ENCODE measurements at places on chromosomes 16 and 17.

- DNase-seq, result no peak
Observed at GRCh38 chr17:744937-745336, 7.1 kb downstream of the GEMIN4 start.

- no peak for DNase-seq
Observed at GRCh38 chr17:55414983-55415382, 6.7 kb downstream of the MMD start.

DNA sequence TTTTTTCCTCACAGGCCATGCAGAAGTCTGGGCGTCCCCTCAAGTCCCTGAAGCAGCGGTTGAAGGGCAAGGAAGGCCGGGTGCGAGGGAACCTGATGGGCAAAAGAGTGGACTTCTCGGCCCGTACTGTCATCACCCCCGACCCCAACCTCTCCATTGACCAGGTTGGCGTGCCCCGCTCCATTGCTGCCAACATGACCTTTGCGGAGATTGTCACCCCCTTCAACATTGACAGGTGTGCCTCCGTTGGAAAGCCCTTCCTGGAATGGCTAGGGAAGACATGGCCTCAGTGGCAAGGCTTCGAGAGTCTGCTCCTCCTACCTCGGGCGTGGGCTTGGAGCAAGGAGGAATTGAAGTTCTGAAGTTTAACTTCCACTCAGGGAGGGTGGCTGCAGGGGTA is 13.5 kb downstream of the POLR2A start:
- DNase-seq, result no peak

- no peak for DNase-seq
Observed at GRCh38 chr16:49883076-49884014, 27.4 kb upstream of the ZNF423 start.

GRCh38 chr17:57391857-57392471 is 135.6 kb downstream of the MSI2 start:
- no peak for DNase-seq

DNA sequence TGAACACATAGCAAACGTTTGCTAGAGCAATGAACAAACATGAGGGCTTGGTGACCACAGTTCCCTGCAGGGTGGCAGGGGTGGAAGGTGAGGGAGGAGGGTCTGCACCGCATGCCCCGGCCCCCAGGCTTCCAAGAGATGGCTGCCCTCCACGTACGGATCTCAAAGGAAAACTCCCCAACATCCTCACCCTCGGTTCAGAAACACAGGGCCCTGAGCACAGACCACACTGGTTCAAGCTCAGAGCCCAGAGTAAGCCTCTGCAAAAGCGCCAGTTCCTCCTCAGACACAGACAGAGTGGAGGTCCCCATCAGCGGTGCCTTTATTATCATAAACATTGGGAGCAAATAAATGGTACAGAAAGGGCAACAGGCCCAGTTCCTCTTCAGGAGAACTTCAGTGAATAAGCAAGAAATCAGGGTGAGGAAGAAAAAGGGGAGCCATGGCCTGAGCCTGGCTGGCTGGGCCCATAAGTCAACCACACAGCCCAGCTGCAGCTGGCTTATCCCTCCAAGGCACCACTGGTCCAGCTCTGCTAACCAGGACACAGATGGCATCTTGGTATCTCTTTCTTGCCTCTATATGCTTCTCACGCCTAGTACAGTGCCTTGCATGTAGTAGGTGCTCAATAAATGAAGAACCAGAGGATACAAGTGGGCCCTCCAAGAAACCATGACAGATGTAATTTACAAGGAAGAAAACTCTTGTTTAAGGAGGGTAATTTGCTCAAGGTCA is 11.0 kb downstream of the MPO start:
- no peak for DNase-seq

DNA sequence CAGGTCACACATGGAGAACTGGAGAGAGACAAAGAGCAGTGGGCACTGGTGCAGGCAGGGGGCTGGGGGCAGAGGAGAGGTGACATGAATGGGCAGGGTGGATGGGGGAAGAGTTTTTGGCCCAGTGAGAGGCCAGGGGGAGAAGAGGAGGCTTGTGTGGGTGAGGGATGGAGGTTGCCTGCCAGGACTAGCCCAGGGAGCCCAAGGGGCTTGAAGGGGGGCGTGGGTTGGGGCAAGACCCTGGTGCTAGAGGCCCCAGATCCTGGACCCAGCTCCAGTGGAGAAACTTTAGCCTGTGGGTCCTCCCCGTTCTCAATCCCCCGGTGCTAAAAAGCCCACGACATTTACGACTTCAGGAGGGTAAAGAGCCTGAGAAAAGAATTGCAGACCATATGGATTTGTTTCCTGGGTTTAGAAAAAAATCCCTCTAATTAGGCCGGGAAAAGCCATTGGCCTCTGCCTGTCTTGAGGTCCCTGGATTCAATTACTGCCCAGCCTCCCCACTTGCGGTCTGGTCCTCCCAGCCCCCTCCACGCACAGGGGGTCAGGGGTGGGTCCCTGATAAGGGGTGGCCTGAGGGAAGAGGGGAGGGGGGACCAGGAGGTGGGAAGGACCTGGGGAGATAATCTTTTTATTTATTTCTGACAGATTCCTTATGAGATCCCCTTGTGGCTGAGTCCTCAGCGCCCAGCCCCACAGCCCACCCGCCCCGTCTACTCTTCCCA is 33.0 kb downstream of the NGFR start:
- no peak for DNase-seq

DNA sequence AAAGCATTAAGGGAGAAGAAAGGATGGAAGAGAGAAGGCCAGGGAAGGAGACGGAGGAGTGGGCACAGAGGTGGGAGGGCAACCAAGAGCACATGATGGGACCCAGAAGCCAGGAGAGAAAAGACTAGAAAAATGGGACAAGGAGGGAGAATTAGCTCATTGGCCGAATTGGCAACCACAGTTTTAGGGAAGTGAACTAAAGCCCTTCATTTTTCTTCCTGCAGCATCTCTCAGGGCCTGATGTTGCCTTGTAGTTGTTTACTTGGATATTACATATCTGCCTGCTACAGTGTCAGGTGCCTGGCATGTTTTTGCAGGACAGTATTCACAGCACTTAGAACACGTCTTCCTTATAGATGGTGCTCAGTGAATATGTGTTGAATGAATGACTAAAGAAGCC is 19.0 kb downstream of the EMP2 start:
- no peak for DNase-seq

DNA sequence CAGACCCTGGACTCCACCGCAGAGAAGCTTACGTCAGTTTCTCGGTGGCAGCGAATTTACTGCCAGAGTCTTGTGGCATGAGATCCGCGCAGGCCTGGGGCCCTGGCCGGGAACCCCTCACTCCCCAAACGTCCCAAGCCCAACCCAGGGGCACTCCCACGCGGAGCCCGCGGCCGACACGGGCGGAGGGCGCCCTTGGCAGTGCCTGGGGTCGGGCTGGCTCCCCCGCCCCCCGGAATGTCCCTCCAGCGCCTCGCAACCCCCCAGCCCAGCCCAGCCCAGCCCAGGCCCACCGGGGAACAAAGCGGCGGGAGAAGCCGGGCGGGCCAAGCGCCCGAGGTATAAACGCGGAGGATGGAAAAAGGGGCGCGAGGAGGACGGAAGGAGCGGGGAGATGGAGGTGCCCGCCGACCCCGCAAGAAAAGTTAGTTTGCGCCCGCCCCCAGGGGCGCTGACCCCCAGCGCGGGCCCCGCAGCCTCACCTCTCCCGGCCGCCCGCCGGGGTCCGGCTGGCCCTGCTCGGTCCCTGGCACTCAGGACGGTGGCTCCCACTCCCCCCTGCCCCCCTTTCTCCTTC is 330 bp downstream of the CASKIN2 start:
- no peak for DNase-seq

DNA sequence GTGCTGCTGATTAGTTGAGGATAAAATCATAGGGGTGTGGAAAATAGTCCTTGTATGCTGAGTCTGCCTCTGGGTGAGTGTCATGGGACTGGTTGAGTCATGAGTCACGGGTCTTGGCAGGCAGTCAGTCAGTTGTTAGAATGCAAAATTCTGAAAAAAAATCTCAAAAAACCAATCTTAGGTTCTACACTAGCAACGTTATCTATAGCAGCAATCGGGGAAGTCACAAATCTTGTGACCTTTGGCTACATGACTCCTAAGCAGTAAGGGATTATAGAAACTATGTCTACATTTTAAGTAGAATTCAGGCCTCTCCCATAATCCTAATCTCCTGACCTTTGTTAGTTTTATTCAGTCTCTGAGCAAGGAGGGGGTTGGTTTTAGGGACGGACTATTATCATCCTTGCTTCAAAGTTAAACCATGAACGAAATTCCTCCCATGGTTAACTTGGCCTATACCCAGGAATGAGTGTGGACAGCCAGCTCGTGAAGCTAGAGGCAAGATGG is 18.0 kb upstream of the PMFBP1 start:
- DNase-seq, result no peak

DNA sequence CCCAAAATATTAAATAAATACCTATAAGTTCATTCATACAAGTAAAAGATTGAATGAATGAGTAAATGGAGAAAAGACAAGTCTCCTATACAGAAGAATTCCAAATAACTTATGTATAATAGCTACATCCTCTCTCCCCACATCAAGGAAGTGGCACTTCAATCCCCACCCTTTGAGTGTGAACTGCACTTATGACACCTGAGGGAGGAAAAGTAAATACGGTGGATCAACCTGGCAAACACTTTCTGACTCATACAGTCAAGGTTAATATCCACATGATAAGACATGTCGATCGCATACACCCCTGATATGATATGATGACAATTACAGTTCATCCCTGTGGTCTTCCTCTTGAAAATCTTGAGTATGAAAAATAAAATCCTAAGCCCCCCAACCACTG is 18.0 kb downstream of the SLFN12L start:
- DNase-seq, result no peak

- no peak for DNase-seq
Observed at GRCh38 chr16:3536851-3537250, 36.0 kb downstream of the CLUAP1 start.

GRCh38 chr17:73393381-73393780 is 81.6 kb upstream of the CDC42EP4 start:
- DNase-seq, result no peak

- no peak for DNase-seq
Observed at GRCh38 chr17:41149652-41149985, at the start of gene KRTAP4-5. Gene KRTAP4-5 (minus strand): TSS chr17:41149825. CDS start chr17:41149767, 58 bp downstream.

DNA sequence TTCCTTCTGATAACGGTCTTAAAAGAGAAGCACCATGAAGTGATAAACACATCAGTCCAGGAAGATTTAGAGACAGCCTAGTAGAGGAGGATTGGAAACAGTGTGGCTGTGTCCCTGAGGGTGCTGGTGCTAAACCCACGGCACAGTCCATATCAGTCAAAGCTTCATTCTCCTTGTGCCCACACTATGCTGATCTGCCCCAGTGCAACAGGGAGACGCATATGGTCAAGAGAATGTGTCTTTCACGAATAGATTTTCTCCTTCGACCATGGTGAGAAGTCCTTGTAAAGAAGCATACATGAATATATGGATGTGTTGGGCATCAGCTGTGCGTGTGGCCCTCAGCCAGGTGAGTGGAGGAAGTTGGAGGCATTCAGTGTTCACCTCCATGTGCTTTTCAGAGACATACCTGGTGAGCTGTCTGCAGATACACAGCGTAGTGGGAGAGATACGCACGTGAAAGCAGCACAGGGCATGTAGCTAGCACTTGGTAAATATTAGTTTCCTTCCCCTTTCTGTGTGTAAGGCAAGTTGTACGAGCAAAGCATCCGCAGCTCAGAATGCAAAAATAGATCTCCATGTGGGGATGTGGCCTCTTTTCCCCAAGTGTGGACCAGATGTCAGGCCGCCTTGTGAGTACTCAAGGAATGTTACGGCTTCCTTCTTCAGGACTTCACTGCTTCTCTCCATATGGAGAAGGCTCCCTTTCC is 29.4 kb downstream of the HLF start:
- no peak for DNase-seq

DNA sequence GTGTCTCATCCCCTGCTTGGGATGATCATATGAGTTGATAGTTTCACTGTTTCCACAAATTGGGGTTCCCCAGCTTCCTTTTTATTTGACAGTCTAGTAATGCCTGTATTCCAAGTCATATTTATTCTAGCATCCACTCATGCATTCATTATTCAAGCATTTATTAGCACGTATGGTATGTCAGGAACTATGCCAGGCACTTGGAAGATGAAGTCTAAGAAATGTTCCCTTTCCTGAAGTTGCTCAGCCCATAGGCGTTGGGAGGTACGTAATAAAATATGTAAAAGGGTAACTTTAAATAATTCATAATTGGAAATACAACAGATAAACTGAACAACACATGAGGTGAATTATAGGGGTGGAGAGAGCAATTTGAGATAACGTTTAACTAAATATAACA is 338.0 kb upstream of the MAF start:
- no peak for DNase-seq

DNA sequence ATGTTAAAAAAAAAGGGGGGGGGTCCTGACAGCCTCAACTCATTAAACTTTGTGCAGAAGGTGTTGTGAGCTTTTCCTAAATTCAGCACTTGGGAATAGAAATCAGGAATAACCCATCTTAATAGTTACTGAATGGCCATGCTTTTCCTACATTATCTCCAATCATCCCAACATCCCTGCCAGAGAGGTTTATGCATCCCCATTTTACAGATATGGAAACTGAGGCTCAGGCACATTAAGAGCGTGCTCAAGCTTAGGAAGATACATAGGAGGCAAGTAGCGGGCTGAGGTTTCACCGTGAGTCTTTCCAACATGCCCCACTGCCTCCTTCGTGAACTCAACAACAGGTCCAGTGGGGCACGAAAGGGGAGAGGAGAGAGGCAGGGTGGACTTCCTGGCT is 78.4 kb downstream of the C17orf67 start:
- no peak for DNase-seq

DNA sequence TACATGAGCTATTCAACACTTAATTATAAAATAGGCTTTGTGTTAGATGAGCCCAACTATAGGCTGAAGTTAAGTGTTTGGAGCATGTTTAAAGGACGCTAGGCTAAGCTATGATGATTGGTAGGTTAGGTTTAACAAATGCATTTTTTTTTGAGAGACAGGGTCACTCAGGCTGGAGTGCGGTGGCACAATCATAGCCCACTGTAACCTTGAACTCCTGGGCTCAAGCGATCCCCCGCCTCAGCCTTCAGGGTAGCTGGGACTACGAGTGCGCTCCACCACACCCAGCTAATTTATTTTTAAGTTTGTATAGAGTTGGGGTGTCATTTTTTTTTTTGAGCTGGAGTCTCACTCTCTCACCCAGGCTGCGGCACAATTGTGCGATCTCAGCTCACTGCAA is 19.3 kb upstream of the GPRC5C start:
- no peak for DNase-seq

DNA sequence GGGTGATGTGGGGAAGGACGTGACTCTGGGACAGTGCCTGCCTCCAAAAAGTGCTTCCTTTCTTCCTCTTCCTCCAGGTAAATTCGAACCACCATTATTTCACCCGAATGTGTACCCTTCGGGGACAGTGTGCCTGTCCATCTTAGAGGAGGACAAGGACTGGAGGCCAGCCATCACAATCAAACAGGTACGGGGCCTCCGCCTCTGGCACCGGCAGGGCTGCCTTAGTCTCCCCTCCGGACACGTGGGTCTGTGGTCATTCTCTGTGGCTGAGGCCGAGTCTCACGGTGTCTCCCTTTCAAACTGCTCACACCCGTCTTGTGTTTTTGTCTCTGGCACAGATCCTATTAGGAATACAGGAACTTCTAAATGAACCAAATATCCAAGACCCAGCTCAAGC is 10.7 kb downstream of the UBE2I start:
- no peak for DNase-seq

Data from left renal pelvis (tissue), 4 donors.